ENCODE measurements at places on chromosomes 5 and 9.

- DNase-seq = no peak
Observed at GRCh38 chr9:37969558-37970300, 65.8 kb upstream of the SLC25A51 start.

DNA sequence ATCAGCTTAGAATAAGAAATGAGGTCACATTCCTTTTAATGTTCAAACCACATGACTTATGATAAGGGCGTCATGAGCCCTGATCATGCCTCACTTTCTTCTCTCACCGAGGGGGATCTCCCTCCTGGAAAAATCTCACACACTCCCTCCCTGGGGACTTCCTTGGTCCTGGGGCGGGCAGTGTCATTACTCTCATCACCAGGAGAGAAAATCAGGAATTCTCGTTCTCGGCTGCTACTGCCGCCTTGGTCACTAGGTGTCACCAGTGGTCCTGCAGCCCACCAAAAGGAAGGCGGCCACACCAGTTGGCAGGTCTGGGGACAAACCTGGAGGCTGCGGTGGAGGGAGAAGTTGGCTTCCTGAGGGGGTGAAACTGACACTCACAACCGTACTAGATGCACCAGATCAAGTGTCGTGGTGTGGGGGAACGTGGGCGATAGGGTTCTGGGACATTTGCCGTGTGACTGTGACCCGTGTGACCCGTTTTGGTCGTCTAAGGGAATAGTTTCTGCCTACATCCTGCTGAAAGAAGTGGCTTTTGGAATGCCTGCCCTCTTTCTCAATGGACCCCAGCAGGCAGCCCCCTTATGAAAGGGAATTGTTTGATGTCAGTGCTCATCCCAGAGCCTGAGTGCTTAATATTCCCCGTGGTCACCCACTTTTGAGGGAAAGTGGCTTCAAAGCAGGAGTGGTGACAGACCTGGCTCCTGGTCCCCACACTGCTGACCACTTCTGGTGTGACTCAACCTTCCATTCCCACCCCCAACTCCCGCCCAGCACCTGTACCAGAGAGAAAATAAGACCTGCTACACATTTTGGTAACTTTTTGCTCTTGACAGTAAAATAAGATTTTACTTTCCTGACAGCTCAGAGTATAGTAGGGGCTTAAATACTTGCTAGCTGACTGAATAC lies 63.2 kb downstream of the ACER2 start:
- DNase-seq = peak; percentile 42

DNA sequence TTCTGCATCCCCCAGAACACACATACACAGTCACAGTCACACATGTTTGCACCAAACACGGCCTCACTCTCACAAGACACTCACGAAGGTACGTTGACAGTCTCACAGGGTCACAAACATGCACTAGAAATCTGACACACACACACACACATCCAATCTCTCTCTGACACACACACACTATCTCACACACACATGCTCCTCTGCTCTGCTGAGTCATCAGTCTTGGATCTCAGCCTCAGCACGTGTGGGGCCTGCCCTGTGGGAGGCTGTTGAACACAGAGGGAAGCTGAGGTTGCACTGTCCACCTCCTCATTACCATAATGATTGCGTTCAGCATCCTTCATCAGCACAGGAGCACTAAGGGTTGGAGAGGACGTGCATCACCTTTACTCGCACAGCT lies 188.8 kb downstream of the MTRR start:
- DNase-seq = peak; percentile 18

DNA sequence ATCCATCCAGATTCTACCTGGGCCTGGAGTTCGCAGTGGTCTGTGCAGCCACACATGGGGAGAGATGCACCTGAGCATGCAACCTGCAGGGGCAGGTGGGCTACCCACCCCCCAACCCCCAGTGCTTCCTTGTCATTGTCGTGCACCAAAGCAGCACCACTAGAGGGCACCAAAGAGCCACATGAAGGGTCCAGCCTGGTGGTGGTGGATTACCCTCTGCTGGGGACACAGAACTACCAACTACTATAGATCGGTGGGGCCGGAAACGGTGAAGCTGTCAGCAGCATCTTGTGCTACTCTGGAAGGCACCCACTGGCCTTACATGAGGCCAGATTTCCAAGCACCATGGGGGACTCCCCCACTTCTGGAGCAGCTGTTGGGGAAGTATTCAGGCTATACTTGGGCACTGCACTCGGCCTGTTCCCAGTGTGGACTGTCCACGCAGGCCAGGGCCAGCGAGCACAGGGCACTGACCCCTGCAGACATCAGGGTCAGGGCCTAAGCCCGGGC lies 60.2 kb upstream of the TBC1D2 start:
- peak; percentile 83 for DNase-seq

- DNase-seq = no peak
Observed at GRCh38 chr9:16626577-16627130, 243.8 kb downstream of the BNC2 start.

DNA sequence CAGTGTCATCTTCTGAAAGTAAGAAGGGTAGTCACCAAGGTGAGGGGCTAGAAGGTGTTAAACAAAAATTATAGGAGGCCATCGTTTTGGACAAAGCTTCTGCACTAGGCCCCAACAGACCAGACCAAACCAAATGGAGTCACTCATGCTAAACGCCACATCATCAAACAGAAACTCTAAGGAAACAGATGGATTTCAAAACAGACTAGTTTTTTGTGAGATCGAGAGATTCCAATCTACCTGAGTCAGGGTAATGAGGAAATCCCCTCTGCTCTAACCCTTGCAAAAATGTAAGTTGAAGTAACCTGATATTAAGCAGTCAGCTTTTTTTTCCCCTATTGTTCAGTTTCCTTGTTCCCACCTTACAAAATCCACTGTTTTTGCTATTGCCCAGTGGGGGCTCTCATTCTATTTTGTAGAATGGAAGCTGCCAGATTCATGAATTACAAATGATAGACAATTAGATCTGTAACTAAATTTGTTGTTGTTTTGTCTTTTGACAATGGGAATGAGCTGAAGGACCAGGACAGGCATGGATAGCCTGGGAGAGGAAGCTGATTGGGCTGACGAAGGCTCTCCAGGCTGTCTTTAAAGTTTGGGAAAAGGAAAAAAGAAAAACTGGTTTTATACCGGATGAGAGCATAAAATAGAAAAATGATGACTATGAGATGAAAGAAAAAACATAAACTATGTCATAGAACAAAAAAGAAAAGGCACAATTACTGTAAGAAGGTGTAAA lies 94.7 kb upstream of the ADAMTSL1 start:
- DNase-seq = no peak

- peak; percentile 4 for DNase-seq
Observed at GRCh38 chr9:117777823-117778222, 73.6 kb downstream of the TLR4 start.

- DNase-seq = no peak
Observed at GRCh38 chr9:72465593-72465984, 55.8 kb upstream of the TMC1 start.

DNA sequence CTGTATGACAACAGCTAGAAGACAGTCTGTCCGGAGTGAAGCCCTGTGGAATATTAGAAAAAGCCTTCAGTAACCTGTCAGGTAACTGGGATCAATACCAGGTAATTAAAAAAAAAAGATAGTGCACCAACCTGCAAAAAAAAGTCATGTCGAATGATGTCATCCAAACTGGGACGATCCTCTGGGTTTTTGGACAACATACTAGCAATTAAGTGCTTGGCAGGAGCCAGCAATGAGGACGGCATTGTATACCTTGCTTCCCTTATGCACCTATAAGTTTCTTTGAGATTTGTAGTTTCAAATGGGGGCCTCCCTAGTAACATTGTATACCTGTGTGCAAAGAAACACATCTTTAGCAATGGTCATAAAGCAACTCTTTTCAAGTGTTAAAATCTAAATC lies 2.8 kb downstream of the PLK2 start:
- no peak for DNase-seq

DNA sequence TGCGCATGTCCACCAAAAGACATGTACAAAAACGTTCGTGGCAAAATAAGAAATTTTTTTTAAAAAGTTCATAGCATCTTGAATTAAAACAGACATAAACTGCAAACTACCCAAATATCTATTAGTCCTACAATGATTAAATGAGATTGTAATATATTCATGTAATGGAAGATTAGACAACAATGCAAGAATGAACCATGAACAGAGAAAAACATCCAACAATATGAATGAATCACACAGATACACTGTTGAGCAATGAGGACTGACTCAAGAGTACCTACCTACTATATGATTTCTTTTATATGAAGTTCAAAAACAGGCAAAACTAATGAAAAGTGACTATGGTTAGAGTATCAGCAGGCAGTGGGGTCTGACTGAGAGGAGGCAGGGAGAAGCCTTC lies 17.9 kb upstream of the CTNNAL1 start:
- DNase-seq = no peak

DNA sequence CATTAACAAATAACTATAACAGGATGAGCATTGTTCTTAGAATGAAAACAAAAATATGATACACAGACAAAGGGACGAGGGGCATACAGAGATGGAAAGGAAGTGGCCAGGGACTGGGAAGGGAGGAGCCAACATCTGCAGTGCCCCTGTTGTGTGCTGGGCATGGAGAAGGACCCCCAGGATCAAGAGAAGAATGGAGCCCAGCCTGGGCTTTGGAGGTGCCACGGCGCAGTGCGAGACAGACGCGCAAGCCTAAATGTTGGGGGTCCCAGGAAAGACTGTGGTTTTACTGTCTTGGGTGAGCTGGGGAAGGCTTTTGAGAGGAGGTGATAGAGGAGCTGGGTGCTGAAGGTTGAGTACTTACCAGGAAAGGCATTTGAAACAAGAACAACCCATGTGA lies 28.4 kb upstream of the DUSP1 start:
- no peak for DNase-seq

DNA sequence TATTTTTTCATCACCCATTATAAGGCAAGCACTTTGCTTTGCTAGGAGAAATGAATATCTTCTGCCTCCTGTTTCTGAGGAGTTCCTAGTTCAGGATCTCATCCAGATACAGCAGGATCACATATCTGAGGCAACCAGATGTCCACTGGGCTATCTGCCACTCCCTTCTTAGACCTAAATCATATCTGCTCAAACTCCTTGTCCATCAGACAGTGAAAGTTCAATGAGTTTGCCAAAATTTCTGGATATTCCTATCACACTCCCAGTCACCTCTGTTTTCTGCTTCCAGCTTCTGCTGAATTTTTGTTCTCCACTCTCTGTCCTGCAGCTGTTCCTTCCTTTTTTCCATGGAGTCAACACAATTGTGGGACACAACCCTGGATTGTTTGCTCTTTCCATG lies 54.2 kb upstream of the BASP1 start:
- DNase-seq = no peak

DNA sequence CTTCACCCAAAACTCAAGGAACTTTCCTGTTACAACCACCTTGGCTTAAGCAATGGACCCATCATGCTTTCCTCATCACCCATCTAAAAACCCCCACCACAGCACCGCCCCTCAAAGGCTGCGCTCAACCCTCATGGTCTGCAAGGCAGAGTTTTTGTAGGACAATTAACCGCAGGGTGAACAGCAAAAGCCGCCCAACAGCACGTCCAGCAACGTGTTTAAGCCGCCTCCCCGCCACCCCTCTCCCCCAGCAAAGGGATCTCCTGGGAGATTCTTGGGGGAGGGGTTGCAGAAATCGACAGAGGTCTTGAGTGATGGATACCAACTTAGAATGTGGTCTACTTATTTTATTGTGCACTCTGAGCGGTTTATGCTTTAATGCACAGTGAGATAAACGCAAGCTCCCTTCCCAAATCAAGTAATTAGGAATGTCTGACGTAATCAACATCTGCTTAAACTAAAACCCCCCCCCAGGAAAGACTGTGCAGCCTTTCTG lies 1.9 kb downstream of the ROR2 start:
- no peak for DNase-seq

DNA sequence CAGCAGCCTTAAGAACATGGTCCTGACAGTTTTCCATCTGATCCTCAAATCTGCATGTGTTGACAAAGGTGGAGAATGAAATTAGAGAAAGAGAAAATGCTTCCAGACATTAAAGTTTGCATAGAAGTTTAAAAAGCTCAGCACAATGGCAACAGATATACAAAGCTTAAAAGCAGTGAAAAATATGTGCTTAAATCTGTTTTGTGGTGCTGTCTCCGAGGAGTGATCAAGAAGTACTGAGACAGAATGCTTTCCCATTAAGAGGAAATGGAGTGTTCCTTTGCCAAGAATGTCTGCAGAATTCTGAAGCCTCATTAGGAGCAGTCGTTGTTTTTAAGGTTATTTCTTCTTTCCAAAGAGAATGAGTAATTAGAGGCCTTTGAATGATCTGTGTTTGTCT lies 131.4 kb downstream of the MCTP1 start:
- no peak for DNase-seq

DNA sequence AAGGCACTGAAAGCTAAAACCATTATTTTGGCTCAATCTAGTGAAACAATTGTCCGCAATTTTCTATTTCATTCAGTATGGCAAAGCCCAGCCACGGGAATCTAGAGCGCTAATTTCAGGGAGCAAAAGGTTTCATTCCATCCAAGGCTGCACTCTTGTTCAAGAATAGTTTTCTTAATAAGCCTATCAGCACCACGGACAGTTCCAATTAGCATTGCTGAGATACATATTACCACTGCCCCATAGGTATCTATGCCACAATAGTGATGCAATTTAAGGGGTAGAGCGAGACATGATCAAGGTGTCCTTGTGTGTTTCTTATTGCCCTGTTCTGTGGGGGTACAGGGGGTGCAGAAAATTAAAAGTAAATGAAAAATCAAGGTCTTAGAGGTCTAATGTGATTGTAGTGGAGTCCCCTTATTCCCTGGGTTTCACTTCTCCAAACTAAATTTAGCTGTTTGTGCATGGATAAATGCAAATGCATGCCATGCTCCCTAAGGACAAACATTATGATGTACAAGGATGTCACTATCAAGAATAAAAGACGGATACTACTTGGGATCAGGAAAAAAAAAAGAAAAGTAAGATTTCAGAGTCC lies 45.5 kb downstream of the SPOCK1 start:
- DNase-seq = peak; percentile 11

- DNase-seq = no peak
Observed at GRCh38 chr5:172505845-172506244, 51.5 kb upstream of the SH3PXD2B start.

GRCh38 chr5:42268630-42269029 lies 154.6 kb upstream of the GHR start:
- no peak for DNase-seq

All from left lung (tissue), 14 donors.